Naive B cell (primary cell): ENCODE measurements at places on chromosomes 2 and 18. TPM values are rescaled to one million over a fixed set of nuclear protein-coding genes. Genes with fewer than 3 reads are reported as not detected.

DNA sequence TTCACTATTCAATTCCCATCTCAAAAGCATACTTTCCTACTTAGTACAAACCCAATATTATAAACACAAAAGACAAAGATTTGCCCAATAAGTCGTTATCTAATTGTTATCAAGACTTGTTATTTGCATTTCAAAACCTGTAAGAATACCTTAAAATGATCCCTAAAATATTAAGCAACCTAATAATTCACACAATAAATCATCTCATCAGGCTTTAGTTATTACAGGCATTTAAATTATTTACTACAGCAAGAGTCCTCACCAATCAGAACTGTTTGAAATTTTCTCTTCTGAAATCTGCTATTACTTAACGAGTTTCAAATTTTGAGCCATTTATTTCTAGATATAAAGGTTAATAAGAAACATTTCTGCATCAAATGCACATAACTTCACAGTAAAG lies 1.6 kb downstream of the CCDC88A start:
- H3K36me3 ChIP-seq = no peaks in the 10 kb centered on the region
- peaks cover 20% of the 10 kb centered on the region for H3K4me1 ChIP-seq
- H3K27me3 ChIP-seq = no peaks in the 10 kb centered on the region
- peak overlapping the region; percentile 94 for H3K4me3 ChIP-seq
- peak overlapping the region; percentile 87 for H3K27ac ChIP-seq

DNA sequence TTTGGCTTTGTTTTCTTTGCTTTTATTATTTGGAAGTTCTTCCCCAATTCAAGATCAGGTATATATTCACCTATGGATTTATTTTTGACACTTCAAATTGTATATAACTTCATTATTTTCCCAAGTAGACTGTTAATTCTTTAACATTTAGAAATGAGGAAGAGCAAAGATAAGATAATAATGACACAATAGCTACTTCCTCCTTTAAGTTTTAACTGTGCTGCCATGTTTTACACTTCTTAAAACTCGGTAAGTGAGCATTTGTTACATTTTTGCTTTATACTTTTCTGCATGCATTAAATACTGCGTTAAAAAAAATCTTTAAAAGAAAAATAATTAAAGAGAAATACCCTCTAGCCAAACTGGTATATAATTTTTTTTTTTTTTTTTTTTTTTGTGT lies 32.5 kb downstream of the SLC66A3 start:
- DNase-seq = no peak
- peaks cover 11% of the 10 kb centered on the region for H3K36me3 ChIP-seq
- H3K4me1 ChIP-seq = no peaks in the 10 kb centered on the region
- H3K27me3 ChIP-seq = no peaks in the 10 kb centered on the region

MAB21L4 gene
- not detected for polyA plus RNA-seq

TBR1 gene
- polyA plus RNA-seq = not detected

TMEM37 gene
- not detected for polyA plus RNA-seq

GRP gene
- polyA plus RNA-seq = not detected

- H3K4me3 ChIP-seq = no peak overlapping the region
- no peak overlapping the region for H3K27ac ChIP-seq
- H3K4me1 ChIP-seq = no peaks in the 10 kb centered on the region
- DNase-seq = no peak
Measured at GRCh38 chr2:55970500-55970899, 46.9 kb upstream of the EFEMP1 start.

- no peak overlapping the region for H3K27ac ChIP-seq
- H3K4me1 ChIP-seq = no peaks in the 10 kb centered on the region
- no peak for DNase-seq
- H3K4me3 ChIP-seq = no peak overlapping the region
- peaks cover 50% of the 10 kb centered on the region for H3K27me3 ChIP-seq
Measured at GRCh38 chr2:234939576-234939975, 12.2 kb upstream of the SH3BP4 start.

DNA sequence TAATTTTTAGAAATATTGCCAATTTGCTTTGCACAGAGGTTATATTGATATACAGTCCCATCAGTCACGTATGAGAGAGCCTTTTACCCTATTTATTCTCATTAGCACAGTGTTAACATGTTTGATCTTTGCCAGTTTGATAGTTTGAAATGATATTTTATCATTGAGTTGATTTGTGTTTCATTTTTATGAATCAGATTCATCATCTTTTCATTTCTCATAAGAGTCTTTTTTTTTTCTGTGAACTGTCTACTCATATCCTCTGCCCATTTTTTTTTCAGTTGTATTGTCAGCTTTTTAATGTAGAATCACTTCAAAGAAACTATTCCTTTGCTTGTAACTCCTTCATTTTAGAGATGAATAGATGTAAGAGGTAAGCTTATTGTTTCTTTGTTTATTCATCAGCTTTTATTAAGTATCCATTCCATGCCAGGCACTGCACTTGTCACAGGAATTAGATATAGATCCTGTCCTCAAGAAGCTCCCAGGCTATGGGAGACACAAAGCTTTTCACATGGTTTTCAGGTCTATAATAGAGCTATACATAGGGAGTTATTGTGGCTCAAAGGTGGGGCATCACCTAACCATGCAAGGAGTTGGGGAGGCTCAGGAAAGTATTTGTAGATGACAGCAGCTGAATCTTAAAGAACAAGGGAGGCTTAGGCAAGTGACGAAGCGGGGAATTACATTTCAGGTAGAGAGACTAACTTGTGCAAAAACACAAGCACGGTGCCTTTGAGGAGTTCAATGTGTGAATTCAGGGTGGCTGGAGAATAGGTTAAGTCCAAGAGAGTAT lies 42.1 kb downstream of the CD28 start:
- DNase-seq = no peak
- peaks cover 4% of the 10 kb centered on the region for H3K36me3 ChIP-seq

KCNG2 gene
- polyA plus RNA-seq = not detected

DNA sequence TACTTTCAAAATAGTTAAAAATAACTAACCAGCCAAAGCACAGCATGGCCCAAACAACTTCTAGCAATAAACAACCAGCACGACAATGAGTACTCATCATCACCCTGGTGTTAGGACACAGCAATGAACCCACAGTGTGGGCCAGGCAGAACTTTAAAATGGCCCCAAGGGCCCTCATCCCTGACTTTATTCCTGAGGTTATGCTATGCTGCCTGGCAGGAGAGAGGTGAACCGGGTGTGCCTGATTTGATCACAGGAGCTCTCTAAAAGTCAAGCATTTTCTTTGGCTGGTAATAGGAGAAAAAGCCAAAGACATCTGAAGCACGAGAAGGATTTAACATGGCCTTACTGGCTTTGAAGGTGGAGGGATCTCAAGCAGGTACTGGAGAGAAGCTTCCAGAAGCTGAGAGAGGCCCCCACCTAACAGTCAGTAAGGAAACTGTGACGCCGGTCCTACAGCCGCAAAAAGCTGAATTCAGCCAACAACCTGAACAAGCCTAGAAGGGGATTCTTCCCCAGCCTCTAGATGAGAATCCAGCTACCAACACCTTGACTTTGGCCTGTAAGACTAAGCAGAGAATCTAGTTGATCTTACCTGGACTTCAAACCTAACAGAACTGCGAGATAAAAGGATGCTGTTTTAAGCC lies 115.4 kb downstream of the DDX1 start:
- DNase-seq = no peak
- H3K27ac ChIP-seq = no peak overlapping the region
- no peak overlapping the region for H3K4me3 ChIP-seq
- no peaks in the 10 kb centered on the region for H3K36me3 ChIP-seq

GRCh38 chr2:132703396-132703795 lies 33.4 kb upstream of the LYPD1 start:
- no peaks in the 10 kb centered on the region for H3K4me1 ChIP-seq
- no peaks in the 10 kb centered on the region for H3K36me3 ChIP-seq
- H3K4me3 ChIP-seq = no peak overlapping the region
- H3K27me3 ChIP-seq = no peaks in the 10 kb centered on the region
- no peak for DNase-seq

EFEMP1 gene
- not detected for polyA plus RNA-seq

DNA sequence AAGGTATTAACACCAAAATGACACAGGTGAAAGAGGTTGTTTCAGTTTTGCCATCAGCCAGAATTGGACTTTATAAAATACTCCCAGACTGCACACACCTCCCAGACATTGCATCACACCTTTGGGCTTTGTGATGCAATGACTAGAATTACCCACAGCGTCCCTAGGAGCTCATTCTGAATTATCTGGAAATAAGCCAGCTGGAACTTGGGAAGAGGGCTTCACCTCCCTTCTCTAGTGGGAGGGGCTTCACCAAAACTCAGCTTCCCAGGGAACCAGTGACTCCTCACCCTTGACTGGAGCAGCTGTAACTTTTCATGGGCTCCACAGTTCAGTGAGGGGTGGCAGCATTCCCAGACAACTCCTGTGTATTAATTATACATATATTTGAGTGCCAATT lies 83.1 kb upstream of the BZW1 start:
- no peak overlapping the region for H3K4me3 ChIP-seq
- no peaks in the 10 kb centered on the region for H3K36me3 ChIP-seq
- H3K27me3 ChIP-seq = no peaks in the 10 kb centered on the region
- no peak overlapping the region for H3K27ac ChIP-seq

DNA sequence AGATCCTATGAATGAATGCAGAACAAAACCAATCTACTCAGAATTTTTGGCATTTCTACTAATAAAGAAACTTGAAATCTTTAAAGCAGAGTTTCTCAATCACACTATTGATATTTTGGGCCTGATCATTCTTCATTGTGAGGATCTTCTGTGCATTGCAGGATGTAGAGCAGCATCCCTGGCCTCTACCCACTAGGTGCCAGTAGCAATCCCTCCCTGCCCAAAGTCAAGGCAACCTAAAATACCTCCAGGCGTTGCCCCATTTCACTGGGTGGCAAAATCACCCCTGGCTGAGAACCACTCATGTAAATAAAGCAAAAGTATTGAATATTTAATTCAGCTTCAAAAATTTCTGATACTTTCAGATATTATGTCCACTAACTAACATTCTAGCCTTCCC lies 213.0 kb downstream of the SP3 start:
- no peaks in the 10 kb centered on the region for H3K4me1 ChIP-seq
- H3K27ac ChIP-seq = no peak overlapping the region
- H3K4me3 ChIP-seq = no peak overlapping the region
- peaks cover 4% of the 10 kb centered on the region for H3K27me3 ChIP-seq

- no peaks in the 10 kb centered on the region for H3K27me3 ChIP-seq
- peak overlapping the region; percentile 89 for H3K4me3 ChIP-seq
- H3K4me1 ChIP-seq = peaks cover 52% of the 10 kb centered on the region
Measured at GRCh38 chr2:230713331-230714135, 891 bp downstream of the CAB39 start.

- H3K27me3 ChIP-seq = peaks cover 5% of the 10 kb centered on the region
- H3K4me3 ChIP-seq = no peak overlapping the region
- no peak for DNase-seq
- H3K36me3 ChIP-seq = no peaks in the 10 kb centered on the region
- H3K4me1 ChIP-seq = no peaks in the 10 kb centered on the region
- no peak overlapping the region for H3K27ac ChIP-seq
Measured at GRCh38 chr2:73877071-73877802, 15.6 kb upstream of the ACTG2 start.

DNA sequence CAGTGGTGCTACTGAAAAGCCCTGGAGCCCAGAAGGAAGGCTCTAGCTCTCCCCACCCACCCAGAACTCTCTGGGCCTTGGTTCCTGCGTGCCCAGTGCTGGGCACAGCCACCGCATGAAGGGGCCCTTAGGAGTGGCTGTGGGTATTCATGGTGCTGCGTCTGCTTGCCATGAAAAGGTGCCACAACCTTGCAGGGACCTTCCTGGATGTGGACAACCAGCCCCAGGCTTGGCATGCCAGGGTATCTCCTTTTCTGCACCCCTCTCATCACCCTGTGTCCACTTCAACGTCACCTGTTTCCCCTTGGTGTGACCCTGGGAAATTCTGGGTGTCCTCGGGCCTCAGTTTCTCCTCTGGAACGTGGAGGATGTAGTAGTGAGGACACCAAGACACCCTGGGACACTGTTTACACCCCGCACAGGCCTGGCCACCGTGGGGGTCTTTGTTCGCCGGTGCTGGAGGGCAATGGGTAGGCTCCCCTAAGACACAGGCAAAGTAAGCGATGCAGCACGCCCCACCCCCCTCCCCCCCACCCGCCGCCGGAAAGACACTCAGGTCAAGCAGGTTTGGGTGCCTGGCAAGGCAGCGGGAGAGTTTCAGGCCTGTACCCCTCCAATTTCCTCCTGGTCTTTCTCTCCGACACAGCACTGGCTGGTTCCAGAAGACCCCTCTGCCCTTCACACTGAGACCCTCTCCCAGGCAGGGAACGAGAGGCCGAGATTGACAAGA lies 34.8 kb upstream of the TAF1B start:
- no peaks in the 10 kb centered on the region for H3K4me1 ChIP-seq
- H3K4me3 ChIP-seq = no peak overlapping the region
- no peaks in the 10 kb centered on the region for H3K36me3 ChIP-seq
- DNase-seq = no peak

- H3K36me3 ChIP-seq = no peaks in the 10 kb centered on the region
- H3K4me1 ChIP-seq = no peaks in the 10 kb centered on the region
- no peak for DNase-seq
Measured at GRCh38 chr18:26495287-26495686, 53.1 kb downstream of the KCTD1 start.

GRCh38 chr2:105072039-105072438 lies 34.2 kb downstream of the MRPS9 start:
- H3K27ac ChIP-seq = no peak overlapping the region
- no peak for DNase-seq
- no peak overlapping the region for H3K4me3 ChIP-seq

- H3K27me3 ChIP-seq = peaks cover 8% of the 10 kb centered on the region
- no peak overlapping the region for H3K27ac ChIP-seq
- H3K36me3 ChIP-seq = no peaks in the 10 kb centered on the region
- no peak overlapping the region for H3K4me3 ChIP-seq
- no peak for DNase-seq
Measured at GRCh38 chr2:106296182-106296815, 102.2 kb upstream of the UXS1 start.

DNA sequence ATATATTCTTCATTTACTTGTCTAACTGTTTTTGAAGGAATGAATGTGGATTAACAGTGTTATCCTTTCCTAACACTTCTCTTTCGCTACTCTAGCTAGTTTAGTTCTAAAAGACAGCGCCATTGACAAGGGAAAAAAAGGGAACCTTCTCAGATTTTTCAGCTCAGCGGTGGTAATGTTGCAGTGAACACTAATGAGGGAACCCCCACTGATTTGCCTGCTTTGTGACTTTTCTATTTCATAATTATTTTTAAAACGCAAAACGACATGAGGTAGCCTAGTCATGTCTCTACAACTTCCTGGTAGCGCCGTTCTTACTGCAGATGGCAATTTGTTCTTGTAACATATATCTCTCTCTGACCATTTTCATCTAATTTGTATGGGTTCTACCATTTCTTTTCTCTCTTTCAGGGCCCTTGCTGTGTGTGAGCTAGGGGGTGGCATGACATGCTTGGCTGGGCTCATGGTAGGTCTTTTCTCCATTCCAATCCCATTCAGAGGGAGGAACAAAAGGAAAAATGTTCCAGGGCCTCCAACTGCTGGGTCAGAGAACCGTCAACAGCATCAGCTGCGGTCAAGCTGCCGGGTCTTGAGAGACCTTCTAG lies 235.5 kb upstream of the SIX3 start:
- no peak for DNase-seq
- H3K27me3 ChIP-seq = no peaks in the 10 kb centered on the region
- H3K4me3 ChIP-seq = no peak overlapping the region
- no peaks in the 10 kb centered on the region for H3K36me3 ChIP-seq
